ENCODE measurements at places on chromosomes 11 and 22.

DNA sequence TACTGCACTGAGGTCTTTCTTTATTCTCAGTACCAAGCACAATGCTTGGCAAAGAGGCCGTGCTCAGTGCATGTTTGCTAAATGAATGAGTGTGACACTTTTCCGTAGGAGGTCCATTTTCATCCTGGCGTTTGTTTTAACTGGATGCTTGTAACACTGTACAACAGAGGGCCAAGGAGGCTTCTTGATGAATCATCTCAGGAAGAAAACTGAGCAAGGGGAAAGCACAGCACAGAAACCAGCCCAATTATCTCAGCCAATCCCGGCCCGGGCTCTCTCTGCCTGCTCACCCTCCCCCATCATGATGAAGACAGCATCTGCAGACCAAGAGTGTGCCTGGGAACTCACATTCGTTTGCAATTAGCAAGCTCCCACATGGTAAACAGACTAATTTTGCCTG, 570.3 kb downstream of the OPCML start:
- no peak for DNase-seq

DNA sequence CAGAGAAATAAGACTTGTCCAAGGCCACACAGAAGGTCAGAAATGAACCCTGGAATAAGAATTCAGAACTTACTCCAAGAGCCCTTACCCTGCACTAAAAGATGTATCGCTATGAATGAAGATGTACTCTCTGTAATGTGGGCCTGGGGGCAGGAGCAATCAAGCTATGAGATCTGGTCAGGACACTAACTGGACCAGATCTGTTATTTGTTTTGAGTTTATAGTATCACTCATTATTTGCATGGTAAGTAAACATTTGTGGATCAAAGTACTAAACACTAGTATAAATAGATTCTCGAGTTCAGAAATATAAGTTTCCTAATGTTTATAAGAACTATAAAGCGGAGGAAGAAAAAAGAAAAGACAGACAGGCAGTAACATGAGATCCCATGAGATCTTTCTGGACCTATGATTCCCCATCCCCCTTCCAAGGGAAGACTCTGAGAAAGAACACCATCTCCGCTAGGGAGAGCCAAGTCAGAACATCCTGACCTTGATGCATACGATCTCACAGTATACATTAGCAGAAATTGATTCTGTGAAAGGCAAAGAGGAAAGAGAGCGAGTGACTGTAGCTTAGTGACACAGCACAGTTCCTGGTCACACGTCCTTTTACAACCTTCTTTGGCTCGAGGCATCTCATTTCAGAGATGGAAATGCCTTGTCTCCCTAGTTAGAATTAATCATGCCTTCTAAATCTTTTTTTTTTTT, 71.2 kb downstream of the USP35 start:
- DNase-seq: no peak

DNA sequence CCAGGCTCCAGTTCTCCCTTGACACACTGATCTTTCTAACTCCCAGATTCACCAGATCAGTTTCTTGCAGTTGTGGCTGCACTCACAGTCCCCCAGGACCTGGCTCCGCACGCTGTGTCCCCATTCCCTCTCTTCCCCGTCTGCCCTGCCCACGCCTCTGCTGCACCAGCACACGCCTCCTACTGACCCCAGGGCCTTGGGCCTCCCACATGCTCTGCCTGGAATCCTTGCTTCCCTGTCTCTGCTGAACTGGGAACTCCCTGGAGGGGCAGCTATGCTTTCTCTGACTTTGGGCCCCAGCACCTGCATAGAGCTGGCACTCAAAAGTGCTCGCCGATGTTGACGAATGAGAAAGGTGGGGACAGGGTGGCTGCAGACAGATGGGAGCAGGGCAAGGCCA, 68.9 kb downstream of the MYO7A start:
- DNase-seq: no peak

- DNase-seq: no peak
Measured at GRCh38 chr11:83285151-83285770, 906 bp downstream of the CCDC90B start.

GRCh38 chr11:61698173-61698948, 18.2 kb downstream of the DAGLA start:
- no peak for DNase-seq

DNA sequence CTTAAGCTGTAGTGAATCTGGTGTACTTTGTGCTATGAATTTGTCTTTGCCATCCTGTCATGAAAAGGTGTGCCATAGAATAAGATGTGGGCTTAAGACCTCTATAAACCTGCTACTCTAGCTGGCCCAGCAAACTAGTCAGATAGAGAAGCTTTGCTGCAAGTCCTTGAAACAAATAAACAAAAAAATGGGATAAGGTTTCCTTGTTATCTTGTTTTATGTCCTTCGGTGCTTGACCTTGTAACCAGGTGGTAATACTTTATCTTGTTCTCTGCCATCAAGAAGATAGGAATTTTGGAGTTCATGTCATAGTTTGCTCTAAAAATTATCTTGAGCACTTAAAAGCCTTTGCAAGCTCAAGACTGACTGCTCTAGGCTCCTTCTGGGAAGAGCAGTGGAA, 14.3 kb upstream of the TMEM86A start:
- no peak for DNase-seq

DNA sequence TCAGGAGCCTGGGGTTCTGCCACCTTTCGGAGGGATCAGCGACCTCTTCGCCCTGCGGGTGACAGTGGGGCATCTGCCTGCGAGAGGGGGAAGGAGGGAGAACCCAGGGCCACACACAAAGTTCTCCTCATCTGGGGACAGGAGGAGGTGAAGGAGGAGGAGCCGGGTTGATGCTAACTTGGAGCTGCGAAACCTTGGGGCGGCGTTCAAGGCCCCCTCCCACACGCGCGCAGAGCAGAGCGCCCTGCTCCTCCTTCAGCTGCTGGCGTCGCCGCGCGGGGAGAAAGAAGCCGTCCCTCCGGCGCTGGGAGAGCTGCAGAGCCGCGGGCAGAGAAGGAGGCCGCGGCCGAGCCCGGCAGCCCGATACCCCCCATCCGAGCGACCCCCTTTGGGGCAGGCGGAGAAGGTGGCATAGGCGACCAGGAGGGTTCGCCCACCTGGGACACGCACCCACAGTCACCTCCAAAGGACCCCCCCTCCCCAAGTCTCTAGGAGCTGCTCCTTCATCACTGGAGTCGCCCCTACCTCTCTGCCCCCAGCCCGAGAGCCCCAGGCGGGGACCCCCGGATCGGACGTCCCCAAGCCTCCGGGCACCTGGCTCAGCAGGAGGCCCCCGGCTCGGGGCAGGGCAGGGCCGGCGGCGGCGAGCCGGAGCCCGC, at the start of gene RASD2:
Gene RASD2 (plus strand): TSS at position 237 of the 659 bp plus-strand sequence. CDS start 5,979 bp downstream, outside the sequence.
- peak; percentile 27 for DNase-seq

- no peak for DNase-seq
Measured at GRCh38 chr22:37269936-37270678, 12.2 kb upstream of the CYTH4 start.

GRCh38 chr11:74425100-74425499, 26.9 kb upstream of the PGM2L1 start:
- DNase-seq: no peak

DNA sequence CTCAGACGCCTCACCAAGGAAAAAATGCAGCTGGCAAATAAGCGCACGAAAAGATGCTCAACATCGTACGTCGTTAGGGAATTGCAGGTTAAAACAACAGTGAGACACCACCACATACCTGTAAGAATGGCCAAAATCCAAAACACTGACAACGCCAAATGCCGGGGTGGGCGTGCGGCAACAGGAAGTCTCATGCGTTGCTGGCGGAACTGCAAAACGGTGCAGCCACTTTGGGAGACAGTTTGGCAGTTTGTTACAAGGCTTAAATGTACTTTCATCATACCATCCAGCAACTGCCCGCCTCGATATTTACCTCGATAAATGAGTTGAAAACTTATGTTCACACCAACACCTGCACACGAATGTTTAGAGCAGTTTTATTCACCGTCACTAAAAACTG, 7.5 kb upstream of the CTSD start:
- no peak for DNase-seq

GRCh38 chr22:43110927-43111623, 525 bp downstream of the BIK start:
- no peak for DNase-seq

DNA sequence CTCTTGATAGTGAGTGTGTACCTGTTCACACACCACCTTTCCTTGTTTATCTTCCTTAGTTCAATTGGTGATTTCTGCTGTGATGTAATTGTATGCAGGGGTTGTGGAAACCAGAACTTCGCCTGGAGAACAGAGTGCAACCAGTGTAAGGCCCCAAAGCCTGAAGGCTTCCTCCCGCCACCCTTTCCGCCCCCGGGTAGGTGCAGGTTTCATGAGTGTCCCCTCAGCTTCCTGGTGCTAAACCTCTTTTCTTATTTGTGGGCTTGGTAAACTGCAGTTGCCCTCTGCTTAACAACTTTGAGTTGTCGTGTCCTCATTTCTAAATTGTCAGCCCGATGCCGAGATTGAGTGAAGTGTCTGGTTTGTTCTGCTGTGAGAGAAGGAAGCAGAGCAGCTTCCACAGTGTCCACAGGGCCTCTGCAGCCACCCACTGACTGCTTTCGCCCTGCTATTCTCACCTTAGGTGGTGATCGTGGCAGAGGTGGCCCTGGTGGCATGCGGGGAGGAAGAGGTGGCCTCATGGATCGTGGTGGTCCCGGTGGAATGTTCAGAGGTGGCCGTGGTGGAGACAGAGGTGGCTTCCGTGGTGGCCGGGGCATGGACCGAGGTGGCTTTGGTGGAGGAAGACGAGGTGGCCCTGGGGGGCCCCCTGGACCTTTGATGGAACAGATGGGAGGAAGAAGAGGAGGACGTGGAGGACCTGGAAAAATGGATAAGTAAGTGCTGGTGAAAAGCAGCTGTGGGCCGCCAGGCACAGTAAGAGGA, 7.1 kb upstream of the GAS2L1 start:
- no peak for DNase-seq

DNA sequence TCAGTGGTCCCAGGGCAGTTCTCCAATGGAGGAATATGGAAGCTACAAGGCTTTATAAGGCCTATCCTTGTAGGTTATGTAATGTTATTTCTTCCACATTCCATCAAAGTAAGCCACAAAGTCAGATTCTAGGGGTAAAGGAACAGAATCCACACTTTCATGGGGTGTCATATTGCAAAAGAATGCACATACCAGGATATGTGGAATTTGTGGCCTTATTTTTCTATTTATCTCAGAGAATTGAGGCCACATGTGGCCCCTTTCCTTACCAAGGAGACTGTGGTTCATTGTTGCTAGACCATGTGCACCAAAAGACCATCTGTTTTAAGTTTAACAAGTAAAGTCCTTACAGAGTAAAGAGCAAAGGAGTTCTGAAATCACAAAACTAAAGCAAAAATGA, 12.9 kb downstream of the LRRC4C start:
- no peak for DNase-seq

GRCh38 chr11:96341211-96342013, 1.6 kb downstream of the MAML2 start:
- no peak for DNase-seq

DNA sequence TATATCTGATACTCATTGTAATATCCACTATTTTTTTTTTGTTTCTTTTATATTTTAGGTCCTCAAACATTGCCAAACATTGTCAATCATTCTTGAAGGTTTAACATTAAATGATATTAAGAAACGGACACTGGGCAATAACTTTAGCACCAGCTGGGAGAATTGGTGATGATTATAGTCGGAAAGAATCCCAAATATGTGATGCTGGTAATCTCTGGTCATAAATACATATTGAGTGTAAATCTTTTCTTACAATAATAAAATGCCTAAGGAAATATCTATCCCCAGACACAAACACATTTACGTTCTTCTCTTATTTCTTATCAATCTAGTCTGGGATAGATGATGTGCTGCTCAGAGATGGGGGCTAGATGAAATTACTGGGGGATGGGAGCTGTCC, 25.2 kb downstream of the OR51E2 start:
- no peak for DNase-seq

GRCh38 chr11:92330114-92330513, 105.5 kb downstream of the FAT3 start:
- DNase-seq: no peak

- no peak for DNase-seq
Measured at GRCh38 chr22:42001121-42001520, 2.5 kb downstream of the WBP2NL start.

GRCh38 chr11:82873919-82874333, 26.3 kb downstream of the PRCP start:
- DNase-seq: no peak

GRCh38 chr11:88421530-88421929, 84.0 kb upstream of the CTSC start:
- no peak for DNase-seq

- DNase-seq: no peak
Measured at GRCh38 chr22:40553014-40553554, 83.4 kb downstream of the MRTFA start.

- DNase-seq: no peak
Measured at GRCh38 chr22:31653944-31654343, 8.1 kb downstream of the PISD start.

GRCh38 chr22:27391092-27391770, 410.3 kb downstream of the MN1 start:
- DNase-seq: no peak

DNA sequence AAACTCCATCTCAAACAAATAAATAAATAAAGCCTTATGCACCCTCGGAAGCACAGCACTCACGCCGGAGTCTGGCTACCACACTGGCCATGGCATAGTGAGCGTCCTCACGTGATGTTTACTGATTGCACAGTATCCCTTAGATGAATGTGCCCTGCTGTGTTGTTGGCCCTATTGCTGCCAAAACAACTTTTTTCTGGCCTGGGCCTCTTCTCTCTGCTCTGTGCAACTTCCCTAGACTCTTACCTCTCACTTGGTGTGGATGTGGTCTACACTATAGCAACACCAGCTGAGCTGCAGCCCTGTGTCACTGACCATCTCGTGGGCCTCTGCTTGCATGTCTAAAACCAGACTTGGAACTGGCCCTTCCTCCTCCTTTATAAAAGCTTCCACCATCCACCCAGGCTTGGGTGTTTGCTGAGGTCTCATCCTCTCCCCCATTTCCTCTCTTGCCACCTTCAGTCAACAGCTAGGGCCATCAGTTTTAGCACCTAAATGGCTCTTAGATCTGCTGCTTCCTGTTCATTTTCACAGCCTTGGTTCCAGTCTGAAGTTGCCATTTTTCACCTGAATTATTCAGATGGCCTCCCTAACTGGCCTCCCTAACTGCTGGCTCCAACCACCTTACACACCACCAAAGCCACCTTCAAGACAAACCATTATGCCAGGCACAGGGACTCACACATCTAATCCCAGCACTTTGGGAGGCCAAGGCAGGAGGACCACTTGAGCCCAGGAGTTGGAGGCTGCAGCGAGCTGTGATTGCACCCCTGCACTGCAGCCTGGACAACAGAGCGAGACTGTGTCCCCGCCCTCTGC, 9.2 kb downstream of the ZNF74 start:
- DNase-seq: no peak
